CD8-positive, alpha-beta memory T cell (primary cell): ENCODE measurements at places on chromosomes 1 and 21.

DNA sequence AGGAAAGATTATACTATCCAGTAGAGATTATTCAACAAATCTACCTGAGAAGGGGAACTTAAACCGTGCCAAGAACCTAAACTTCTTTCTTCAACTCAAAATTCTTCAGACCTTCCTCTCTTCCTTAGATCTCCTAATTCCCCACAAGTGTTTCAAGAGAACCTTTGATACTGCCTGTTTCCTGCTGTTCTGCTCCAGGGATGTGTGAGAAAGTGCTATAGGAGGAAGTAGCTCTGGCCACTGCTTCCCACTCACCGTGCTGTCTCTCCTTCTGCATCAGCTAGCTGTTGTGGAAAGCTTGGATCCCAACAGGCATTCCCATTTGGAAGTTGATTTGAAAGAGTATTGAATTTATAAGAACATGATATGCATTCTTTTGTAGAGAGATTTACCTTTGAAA is 4.5 kb upstream of the NOS1AP start:
- DNase-seq = no peak

DNA sequence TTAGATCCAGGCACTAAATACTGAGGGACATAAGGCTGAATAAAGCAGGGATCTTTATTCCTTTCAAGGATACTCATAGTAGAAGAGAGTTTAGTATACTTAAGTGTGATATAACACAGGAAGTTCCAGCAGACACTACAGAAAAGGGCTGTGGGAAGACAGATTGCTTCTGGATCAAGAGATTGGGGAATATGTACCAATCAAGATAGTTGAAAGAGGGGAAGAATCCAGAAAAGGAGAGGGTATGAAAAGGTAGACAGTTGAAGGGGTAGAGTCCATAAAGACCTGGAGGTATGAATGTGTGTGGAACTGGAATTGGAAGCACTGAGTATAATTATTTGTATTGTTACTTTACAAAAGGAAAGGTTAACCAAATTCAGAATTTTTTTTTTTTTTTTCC is 2.4 kb downstream of the RPS6KC1 start:
- no peak for DNase-seq

GRCh38 chr21:16589006-16589898 is 859.5 kb downstream of the USP25 start:
- no peak for DNase-seq

GRCh38 chr1:175472464-175472863 is 270.9 kb downstream of the TNR start:
- DNase-seq = no peak

- DNase-seq = no peak
Observed at GRCh38 chr1:44919400-44919799, 67.0 kb downstream of the EIF2B3 start.
